Inflammatory macrophage treated with lipopolysaccharide for 4 hours (primary cell): ENCODE measurements at places on chromosomes 1 and 21.

DNA sequence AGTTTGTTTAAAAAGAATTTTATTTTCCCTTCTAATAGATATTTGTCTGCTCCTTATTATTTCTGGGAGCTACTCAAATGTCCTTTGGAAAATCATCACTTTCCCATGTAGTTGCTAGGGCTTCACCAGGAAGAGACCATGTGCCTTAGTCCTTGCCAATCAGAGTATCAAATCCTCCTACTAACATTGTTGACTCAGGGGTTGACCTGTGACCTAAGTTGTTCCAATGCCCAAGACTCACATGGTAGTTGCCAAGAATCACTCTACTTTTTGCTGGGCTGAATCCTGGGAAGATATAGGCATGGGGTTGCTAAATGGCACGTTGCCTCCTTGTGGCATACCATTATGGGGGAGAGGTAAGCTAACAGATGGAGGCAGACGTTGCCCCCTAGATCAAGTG, 58.2 kb upstream of the FOXD3 start:
- no peak for DNase-seq

- no peak for DNase-seq
Measured at GRCh38 chr1:46372431-46372830, 21.7 kb upstream of the FAAH start.

DNA sequence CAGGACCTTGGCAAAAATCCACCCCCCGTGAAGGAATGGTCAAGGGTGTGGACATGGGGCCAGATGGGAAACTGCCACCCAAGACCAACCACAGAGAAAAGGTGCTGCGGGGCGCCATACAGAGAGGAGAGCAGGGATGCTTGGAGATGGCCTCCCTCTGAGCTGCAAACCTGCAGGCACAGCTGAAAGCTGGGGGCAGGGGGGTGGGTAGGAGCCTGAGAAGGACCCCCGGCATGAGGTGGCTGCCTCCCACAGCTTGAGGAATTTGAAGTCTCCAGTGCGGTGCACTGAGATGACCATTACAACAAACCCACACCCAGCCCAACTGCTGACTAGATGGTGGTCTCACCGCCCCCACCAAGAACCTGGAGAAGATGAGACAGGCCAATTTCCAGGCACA, 84.8 kb downstream of the WDR4 start:
- DNase-seq, result no peak

DNA sequence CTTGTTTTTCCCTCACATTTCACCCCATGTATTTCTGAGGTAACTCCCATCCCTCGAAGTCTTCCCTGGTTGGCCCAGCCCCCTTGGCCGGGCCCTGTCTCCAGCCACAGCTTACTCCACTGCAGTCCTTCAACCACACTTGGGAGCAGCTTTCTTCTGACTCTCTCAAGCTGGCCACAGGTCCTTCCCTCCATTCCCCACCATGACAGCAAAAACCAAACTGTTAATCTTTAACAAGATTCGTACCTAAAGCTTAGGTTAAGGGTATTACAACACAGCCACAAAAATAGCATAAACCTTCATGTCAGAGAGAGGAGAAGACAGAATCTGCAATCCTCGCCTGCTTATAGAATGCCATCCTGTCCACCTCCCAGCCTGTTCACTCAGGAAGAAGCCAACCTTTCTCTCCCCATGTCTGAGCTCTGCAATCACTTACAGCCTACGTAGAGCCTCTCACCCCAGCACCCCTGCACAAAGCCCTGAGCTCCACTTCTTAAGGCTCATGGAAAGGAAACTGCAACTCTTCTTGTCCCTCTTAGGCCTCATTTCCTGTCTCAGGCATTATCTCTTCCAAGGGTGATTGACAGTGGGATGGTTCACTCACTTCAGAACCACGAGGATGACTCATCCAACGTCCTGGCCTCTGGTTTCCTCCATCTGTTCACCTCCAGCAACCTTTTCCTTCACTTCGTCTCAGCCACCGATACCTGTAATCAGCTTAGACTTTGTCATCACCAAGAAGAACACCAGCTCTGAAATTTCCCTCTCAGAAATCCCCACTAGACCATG, 72.8 kb downstream of the CD2 start:
- no peak for DNase-seq

GRCh38 chr1:68211761-68212380, 20.5 kb downstream of the WLS start:
- DNase-seq, result no peak

- DNase-seq, result peak; percentile 75
Measured at GRCh38 chr1:246497331-246497915, 9.7 kb downstream of the SMYD3 start.

DNA sequence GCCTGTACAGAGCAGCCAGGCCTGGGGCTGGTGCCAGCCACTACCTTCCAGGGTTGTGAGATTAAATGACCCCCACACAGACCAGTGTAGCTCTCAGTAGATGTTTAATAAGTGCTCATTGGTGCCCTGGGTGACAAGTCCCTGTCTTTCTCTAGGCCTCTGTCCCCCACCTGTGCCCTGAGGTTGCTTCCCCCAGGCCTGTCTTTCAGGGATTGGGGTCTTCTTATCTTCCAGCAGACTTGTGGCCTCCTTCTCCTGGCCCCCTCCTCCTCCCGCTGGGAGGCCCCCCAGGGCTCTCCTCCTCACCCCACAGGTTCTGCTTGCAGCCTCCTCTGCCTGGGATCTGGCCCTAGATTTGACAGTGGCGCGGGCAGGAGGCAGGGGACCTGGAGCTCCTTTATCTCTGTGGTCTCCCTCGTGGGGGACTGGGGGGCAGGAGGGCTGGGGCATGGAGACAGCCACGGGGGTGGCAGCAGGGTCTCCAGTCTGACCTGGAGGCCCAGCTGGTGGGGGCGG, 40.3 kb downstream of the EPHA2 start:
- no peak for DNase-seq

- peak; percentile 82 for DNase-seq
Measured at GRCh38 chr1:154479764-154480421, 22.1 kb upstream of the TDRD10 start.

DNA sequence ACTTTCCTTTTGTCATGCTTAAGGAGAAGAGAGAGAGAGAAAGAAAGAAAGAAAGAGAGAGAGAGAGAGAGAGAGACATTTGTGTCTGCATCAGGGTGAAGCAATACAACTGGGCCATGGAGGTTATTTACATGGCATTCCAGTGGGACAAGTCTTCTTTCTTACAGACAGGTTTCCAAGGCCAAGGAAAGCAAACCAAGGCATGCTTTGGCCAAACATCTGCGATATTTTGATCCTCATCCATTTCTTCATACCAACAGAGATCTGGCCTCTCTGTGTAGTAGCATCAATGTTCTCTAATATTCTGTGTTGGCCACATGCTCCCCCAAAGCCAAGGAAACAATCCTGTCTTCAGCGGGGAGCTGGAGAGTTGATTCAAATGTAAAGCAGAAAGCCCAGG, 292.1 kb downstream of the SETD4 start:
- no peak for DNase-seq

DNA sequence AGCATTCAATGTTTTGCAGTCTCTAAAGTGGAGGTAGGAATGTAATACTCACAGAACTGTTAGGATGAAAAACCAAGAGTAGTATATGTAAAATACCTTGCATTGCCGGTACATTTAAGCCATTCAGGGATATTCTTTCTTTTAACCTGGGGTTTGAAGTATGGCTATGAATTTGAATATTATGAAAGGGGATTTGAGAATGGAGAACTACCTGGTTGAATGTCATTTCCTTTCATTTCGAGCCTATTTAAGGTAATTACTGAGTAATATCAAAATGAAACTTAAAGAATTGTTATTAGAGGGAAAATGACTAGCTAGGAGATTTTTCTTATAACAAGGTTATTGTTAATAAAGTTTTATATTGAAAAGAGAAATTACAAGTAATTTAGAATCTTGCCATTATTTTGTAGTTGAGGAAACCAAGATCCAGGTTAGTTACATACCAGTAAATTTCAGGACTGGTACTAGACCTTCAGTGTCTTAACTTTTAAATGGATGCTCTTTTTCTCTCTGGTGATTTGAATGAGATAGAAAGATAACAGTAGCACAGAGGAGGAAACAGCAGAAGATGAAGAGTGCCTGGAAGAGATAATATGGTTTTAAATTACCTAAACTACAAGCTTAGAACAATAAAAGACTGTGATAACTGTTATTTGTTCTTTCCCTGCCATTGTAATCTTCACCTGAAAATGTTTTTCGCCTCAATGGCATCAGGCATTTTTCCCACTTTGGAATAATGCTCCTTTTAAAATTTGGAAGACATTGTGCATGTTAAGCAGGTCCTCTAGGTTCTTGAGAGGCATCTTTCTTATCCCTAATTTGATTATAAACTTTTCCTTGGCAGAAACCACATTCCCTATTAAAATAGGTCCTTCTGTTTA, 103.2 kb downstream of the PKN2 start:
- DNase-seq, result no peak

- no peak for DNase-seq
Measured at GRCh38 chr1:246932366-246932700, 585 bp upstream of the AHCTF1 start.

DNA sequence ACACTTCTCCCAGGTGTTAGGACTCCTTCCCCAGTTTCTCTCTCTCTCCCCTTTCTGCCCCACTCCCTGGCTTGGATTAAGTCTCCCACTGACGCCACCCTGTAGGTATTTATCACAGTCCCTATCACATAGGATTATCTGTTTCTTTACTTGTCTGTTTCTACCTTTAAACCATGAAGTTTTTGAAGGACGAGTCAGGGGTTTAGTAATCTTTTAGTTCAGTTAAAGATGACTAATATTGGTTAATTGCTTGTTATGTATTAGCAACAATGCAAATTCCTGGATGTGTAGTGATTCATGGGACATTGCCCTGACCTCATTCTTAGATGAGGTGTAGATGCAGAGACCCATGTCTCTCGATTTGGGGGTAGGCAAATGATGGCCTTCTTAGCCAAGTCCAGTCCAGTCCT, 6.4 kb downstream of the LAMC1 start:
- peak; percentile 6 for DNase-seq

DNA sequence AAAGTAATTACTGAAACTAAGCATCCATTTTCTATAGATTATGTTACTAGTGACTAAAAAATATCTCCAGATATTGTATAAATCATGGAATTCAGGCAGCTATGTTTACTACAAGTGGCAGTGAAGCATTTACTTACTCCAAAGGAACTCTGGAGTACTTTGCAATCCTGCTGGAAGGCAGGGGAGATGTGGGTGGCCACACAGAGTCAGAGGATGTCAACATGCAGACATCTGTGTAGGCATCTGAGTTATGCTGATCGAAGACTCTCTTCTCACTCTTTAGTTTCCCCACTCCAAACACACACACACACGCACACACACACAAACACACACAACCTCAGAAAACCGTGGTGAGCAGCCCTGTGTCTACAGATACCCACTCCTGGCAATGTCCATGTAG, 112.9 kb downstream of the ST6GALNAC3 start:
- DNase-seq, result no peak

GRCh38 chr21:44521928-44522752, 17.9 kb downstream of the KRTAP10-1 start:
- no peak for DNase-seq

DNA sequence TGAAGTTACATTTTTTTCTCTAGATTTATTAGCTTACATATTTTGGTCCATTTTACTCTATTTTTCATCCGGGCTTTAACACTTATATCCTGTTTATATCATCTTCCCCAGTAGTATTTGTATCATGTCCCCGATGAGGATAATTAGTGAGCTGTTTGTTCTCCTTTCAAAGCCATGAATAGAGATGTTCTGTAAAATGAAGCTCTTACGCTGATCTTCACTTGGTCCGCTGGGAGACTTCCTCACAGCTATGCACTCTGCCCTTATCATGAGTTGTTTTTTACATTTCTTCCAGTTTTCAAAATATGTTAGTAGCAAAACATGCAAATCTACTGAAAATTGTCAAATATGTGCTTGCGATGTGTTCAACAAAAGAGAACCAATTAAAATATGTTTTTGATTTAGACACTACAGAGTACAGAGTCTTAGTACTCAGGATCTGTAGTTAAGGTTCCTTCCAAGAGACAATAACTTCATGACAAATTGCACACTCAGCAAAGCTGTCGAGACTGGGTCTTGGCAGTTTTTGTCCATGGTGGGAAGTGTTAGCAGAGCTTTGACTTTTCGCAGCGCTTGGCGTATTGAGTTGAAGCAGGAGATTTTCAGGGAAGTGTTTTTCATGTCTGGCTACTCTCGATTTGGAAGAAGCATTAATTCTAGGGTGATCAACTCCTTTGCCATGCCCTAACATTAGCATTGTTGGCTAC, 292.0 kb upstream of the ADAMTS5 start:
- DNase-seq, result no peak

GRCh38 chr1:211355873-211356272, 29.2 kb downstream of the TRAF5 start:
- DNase-seq, result no peak

DNA sequence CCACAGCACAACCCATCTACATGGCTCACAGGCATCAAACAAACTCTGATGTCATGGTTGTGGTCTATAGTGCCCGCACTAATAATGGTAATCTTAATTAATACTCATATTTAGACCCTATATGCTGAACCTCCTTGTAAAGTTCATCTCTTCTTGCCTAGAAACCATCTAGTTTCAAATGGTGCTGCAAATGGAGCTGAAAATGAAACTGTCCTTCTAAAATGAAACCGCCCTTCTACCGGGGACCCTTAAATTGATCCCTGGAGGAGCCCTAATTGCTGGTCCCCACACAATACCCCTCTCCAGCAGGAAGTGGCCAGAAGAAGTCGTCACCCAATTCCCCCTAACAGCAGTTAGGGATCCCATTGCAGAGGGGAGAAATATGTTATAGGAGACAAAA, 612.6 kb downstream of the MRPL39 start:
- DNase-seq, result no peak

DNA sequence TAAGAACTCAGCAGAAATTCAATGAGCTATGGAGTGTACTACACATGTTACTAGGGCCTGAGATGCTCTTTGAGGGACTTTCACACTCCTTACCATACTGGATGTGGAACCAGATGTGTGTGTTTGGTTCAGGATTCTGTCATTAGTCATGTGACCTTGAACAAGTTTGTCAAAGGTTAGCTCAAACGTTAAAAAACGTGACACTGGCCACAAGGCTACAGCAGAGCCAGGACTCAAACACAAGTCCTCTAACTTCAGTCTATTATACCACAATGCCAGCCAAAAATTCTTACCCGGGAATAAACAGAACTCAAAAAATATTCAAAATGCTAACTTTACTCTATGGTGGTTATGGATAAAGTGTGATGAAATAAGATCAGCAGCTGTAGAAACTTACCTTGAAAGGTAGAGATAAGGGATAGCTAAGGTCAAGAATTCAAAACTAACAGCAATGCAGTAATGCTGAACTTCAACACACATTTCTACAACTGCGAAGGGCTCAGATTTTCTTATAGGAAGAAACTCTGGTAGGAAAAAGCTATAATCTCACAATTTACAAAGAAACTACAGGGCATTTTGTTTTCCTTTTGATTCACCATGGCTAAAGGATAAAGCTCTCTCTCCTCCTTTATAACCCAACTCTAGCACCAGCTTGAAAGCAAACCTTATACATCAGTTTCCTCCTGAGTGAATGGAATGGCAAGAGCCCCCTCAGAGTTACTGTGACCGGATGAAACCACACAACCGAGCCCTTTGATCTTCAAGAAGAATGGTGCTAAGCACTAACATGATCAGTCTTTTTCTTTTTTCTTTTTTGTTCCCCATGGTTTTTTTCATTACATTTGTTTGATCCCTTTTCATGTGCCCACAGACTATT, 233.9 kb downstream of the SLC45A1 start:
- no peak for DNase-seq
